ENCODE measurements at places on chromosomes 3 and 15.

DNA sequence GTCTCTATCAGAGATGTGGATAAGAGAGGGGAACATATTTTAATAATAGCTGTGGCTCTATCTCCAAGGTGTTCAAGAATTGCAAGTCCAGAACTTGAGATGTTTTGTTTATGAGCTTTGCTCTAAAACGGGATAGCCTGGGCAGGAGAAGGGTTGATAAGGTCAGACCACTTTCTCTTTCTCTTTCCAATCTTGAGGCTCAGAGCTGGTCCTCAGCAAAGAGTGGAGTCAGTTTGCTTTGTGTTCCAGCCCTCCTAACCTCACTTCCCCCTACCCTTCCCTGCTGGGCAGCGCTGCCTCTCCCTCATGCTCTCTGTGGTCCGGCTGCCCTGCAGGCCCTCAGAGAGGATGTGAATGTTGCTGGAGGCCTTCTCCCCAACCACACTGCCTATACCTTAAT, 13.8 kb downstream of the KLHL6 start:
- DNase-seq, result no peak

GRCh38 chr15:89399238-89400115, 64.9 kb upstream of the POLG start:
- no peak for DNase-seq

GRCh38 chr15:35040339-35041255, 44.5 kb downstream of the NANOGP8 start:
- no peak for DNase-seq

- DNase-seq, result peak; percentile 80
Measured at GRCh38 chr15:60370105-60370868, 27.5 kb downstream of the ANXA2 start.

DNA sequence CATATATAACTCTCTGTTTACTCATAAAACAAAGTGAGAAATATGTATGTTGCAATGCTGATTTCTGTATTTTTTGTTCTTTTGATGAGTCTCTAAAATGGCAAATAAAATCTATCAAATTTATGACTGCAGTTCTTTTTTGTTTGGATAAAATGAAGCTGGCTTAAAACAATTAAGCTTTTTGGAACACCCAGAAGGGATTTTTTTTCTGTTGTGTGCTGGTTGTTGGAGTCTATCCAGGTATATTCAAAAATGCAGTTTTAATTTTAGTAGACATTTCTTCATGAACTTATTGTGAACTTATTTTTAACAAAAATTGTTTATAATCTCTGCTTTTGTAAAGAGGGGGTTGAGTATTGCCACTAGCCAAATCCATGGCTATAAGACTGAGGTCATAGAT, 405.5 kb downstream of the RAP2B start:
- no peak for DNase-seq

DNA sequence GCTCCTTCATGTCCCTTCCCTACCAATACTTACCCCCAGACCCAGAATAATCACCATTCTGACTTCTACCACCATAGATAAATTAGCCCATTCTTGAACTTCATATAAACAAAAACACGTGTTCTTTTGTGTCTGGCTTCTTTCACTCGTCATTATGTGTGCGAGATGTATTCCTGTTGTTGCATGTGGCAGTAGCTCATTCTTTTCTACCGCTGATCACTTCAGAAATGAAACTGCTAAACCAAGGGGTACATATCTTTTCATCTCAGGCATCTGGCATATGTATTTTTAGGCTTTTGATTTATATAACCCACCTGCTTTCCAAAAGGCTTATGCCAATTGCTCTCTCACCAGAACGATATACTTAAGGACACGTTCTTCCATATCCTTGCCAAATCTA, 13.8 kb upstream of the SCG3 start:
- DNase-seq, result no peak

GRCh38 chr15:99845009-99845408, 111.8 kb upstream of the LYSMD4 start:
- peak; percentile 74 for DNase-seq

GRCh38 chr3:129635656-129636055, 29.2 kb upstream of the PLXND1 start:
- no peak for DNase-seq

- no peak for DNase-seq
Measured at GRCh38 chr3:144107923-144108322, 136.3 kb downstream of the DIPK2A start.

DNA sequence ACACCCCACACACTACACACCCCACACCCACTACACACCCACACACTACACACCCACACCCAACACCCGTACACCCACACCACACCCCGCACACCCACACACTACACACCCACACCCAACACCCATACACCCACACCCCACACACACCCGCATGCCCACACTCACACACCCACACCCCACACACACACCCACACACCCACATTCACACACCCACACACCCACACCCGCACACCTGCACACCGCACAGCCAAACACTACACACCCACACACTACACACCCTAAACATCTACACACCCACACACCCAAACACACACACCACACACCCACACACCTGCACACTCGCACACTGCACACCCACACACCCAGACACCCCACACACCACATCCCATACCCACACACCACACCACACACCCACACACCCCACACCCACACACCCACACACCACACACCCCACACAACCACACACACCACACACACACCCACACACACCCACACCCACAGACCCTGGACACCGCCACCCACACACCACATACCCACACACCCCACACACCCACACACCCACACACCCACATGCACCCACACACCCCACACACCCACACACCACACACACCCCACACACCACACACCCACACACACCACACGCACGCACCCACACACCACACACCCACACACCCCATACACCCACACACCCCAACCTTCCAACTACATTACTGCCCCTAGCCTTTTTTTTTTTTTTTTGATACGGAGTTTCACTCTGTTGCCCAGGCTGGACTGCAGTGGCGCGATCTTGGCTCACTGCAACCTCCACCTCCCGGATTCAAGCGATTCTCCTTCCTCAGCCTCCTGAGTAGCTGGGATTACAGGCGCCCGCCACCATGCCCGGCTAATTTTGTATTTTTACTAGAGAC, 16.9 kb downstream of the CEP19 start:
- no peak for DNase-seq

- DNase-seq, result no peak
Measured at GRCh38 chr3:72810659-72811434, 37.4 kb downstream of the SHQ1 start.

- no peak for DNase-seq
Measured at GRCh38 chr15:78637776-78638435, 3.1 kb downstream of the CHRNB4 start.

DNA sequence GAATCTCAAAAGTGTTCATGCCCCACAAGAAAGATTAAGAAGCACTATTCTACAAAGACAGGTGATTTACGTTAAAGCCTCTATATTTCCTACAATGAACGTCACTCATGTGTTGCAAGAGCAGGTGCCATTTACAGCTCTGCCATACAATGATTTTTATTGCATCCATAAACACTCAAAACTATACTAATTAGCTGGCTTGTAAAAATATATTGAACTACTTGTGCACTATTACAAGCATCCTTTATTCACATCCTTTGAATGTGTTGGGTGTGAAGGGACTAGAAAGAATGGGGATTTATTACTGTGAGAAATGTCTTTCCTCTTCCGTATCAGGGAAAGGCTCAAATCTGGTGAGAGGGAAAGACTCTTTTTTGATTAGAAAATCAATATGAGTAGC, 50.7 kb upstream of the C3orf49 start:
- DNase-seq, result no peak

GRCh38 chr15:98713585-98714001, 65.3 kb downstream of the IGF1R start:
- no peak for DNase-seq

GRCh38 chr3:45537970-45538640, 56.4 kb upstream of the LIMD1 start:
- no peak for DNase-seq

DNA sequence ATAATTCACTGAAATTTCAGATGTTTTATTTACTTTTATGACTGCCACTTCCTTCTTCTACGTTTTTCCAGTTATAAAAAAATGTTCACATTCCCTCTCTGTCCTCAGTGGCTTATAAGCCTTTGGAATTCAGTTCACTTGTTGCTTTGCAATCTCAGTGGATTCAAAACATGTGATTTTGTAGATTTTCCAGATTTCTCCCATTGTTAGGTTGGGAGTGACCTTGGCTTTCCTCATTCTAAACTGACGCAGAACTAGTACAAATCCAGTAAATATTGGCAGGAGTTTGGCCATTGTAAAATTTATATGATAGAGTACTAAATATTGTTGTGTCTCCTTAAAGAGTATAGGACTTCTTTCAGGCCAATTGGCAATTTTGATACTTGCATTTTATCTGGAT, 812.3 kb upstream of the ROBO1 start:
- no peak for DNase-seq

GRCh38 chr3:45679805-45680204, 9.4 kb upstream of the SACM1L start:
- no peak for DNase-seq

- DNase-seq, result no peak
Measured at GRCh38 chr15:77818484-77819047, 185.9 kb upstream of the LINGO1 start.

DNA sequence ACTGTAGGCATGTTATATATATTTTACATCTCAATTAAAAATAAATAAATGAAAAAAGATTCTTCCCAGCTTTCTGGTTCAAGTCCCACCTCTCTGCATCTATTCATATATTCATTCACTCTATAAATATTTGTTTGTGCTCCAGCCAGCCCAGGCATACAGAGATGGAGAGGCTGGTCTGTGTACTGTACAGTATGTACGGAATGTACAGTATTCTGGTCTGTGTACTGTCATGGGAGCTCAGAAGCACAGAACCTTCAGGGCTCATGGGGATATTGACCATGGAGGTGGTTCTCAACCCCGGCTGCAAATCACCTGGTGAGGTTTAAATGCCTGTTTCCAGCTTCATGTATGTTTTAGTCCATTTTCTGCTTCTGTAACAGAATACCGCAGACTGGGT, 13.8 kb downstream of the CORO2B start:
- DNase-seq, result no peak

- no peak for DNase-seq
Measured at GRCh38 chr3:23402728-23403492, 199.8 kb downstream of the UBE2E2 start.

DNA sequence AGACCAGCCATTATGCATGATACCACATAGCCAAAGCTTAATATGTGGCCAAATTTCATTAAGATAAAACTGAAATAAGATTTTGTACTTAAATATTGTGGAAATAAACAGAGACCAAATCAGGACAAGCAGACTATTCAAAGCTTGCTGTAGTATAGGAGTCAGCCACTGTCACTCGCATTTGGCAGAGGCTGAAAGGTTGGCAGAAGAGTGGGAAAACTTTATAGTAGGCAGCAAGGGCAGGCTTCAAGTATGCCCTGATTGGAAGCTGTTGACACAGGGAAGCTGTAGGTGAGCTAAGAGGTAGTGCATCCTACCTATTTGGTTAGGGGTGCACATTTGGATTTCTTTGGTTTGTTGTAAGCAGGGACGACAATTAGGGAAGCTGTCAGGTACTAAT, 202.5 kb upstream of the PDZRN3 start:
- no peak for DNase-seq

DNA sequence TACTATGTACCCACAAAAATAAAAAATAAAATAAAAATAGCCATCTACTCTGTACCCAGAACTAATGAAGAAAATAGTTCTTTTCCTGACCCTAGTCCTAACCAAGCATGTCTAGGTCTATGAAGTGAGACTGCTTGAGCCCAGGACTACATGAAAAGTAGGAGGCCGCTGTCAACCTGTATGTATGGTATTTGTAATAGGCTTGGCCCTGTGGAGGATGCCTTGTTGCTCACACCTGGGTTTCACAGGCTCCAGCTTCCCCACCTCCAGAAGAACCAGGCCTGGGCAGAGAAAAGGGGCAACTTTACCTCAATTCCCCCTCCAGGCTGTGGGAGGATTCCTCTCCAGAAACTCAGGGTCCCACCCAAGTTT, 6.8 kb upstream of the PKM start:
- no peak for DNase-seq

- peak; percentile 42 for DNase-seq
Measured at GRCh38 chr3:156533205-156533604, 21.7 kb downstream of the SSR3 start.

GRCh38 chr3:47692158-47692557, 89.5 kb downstream of the SMARCC1 start:
- DNase-seq, result no peak

DNA sequence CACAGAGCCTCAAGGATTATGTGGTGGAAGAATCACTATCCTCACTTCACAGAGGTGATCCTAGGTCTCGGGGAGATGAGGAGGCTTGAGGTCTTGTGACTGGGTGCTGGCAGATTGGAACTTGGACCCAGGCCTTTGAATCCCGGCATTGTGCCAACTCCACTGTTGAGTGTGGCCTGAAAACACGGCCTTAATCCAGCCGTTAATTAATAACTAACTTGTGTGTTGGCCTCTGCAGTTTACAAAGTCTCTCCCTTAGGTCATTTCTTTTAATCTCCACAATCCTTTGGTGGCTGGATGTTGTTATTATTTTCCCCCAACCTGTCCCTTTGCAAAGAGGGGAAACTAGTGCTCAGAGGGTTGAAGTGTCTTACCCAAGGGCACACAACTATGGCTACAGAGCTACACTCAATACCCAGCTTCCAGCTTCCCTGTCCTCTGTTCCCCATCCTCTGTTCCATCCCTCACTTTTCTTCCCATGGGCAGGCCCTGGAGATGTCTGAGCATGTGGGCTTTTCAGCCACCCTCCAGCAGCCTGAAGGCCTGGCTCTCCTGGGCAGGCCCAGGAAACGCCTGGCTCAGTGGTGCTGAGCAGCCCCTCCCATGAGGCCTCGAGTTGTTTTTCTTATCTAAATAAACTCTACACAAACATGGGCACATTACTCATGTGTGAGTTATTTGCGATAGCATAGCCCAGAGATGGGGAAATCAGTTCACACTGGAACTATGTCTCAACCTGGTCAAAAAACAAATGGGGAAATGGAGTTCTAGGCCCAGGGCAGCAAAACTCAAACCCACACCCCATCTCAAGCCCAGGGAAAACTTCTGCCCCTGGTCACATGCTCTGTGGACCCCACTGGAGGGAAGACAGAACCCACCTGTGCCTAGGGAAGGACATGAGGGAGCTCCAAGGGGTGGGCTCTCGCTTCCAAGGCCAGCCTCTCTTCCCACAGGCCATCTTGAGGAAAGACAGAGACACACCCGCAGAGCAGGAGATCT, 16.8 kb upstream of the SMAD3 start:
- DNase-seq, result peak; percentile 87

GRCh38 chr3:111976254-111976653, 2.6 kb upstream of the ABHD10 start:
- DNase-seq, result no peak

- no peak for DNase-seq
Measured at GRCh38 chr3:111956995-111957734, 21.7 kb upstream of the ABHD10 start.

- DNase-seq, result no peak
Measured at GRCh38 chr3:155661760-155662159, 83.1 kb downstream of the PLCH1 start.

GRCh38 chr3:149221783-149222517, at the start of gene CP:
TSS of gene CP (minus strand) at chr3:149221829. CDS start at chr3:149221792, 37 bp downstream.
- DNase-seq, result no peak

Measured in astrocyte (in vitro differentiated cells and primary cell).